Muscle of arm (tissue), 14 donors: ENCODE measurements at places on chromosomes 6 and 20. TPM values are rescaled to one million over a fixed set of nuclear protein-coding genes. Genes with fewer than 3 reads are reported as not detected.

GRCh38 chr6:134954272-134955000 lies 4.5 kb upstream of the ALDH8A1 start:
- no peak for DNase-seq

DNA sequence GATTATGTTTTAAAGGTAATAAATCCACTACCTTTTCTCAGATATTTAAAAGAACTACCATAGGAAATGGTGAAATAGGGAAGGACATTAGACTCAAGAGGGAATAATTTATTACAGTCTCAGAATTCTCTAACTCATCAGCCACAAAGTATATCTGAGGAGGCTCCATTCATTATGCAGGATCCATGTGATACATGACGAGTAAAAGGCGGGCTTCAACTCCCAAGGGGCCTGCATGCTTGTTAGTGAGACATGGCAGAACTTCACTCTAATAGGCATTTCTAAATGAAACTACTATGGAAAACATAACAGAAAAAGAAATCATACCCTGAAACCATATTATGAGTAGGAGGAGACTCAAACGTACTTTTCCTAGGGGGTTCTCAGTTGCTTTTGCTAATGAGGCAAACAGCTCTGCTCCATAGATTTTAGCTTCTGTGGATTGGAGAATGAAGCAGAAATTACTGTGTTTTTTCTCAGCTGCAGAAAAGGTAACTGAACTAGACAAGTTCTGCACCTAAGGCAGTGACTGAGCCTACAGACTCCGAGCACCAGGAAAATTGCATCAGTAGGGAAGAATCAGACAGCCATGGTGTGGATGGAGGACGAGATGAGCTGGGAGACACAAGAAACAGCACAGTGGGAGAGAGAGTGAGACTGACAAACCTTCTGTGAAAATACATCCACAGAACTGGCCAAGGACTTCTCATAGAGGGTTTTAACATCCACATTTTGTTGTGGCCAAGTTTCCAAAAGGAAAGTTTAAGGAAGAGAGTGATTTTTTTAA lies 254.6 kb upstream of the PRDM1 start:
- no peak for DNase-seq

GRCh38 chr6:158552055-158552795 lies 7.7 kb upstream of the TMEM181 start:
- no peak for DNase-seq

DNA sequence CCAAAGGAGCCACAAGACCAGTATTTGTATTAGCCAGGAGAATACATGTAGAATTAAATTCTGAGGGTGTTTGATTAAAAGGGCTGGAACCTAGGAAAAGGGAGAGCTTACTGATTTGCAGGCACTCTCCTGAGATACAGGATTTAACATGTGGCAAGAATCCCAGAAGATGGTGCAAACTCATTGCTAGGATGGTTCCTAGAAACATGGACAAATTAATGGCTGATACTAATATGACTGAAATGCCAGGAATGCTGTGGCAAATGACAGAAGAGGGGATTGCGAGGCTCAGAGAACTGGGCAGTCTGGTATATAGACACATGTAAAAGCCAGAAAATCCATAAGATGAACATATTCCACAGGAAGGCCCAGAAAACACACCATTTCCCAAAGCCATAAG lies 118.1 kb downstream of the RWDD2A start:
- DNase-seq, result no peak

DNA sequence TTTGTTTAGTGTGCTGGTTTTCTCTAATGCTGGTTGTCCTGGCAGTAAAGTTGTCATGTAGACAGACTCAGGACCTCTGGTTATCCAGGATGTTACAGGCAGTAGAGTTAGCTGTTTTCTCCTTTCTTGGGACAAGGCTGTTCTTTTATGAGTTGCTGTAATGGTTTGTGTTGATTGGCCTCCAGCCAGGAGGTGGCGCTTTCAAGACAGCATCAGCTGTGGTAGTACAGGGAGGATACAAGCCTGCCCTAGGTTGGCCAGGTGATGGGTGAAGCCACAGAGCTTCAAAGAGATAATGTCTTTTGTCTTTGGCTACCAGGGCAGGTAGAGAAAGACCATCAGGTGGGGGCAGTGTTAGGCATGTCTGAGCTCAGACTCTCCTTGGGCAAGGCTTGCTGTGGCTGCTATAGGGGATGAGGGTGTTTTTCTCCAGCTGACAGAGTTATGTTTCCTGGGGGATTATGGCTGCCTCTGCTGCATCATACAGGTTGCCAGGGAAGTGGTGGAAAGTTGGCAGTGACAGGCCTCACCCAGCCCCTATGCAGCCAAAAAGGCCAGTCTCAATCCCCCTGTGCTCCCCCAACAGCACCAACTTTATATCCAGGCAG lies 127.2 kb upstream of the TAB2 start:
- no peak for DNase-seq

GRCh38 chr6:135012764-135013163 lies 41.9 kb downstream of the HBS1L start:
- DNase-seq, result no peak

DNA sequence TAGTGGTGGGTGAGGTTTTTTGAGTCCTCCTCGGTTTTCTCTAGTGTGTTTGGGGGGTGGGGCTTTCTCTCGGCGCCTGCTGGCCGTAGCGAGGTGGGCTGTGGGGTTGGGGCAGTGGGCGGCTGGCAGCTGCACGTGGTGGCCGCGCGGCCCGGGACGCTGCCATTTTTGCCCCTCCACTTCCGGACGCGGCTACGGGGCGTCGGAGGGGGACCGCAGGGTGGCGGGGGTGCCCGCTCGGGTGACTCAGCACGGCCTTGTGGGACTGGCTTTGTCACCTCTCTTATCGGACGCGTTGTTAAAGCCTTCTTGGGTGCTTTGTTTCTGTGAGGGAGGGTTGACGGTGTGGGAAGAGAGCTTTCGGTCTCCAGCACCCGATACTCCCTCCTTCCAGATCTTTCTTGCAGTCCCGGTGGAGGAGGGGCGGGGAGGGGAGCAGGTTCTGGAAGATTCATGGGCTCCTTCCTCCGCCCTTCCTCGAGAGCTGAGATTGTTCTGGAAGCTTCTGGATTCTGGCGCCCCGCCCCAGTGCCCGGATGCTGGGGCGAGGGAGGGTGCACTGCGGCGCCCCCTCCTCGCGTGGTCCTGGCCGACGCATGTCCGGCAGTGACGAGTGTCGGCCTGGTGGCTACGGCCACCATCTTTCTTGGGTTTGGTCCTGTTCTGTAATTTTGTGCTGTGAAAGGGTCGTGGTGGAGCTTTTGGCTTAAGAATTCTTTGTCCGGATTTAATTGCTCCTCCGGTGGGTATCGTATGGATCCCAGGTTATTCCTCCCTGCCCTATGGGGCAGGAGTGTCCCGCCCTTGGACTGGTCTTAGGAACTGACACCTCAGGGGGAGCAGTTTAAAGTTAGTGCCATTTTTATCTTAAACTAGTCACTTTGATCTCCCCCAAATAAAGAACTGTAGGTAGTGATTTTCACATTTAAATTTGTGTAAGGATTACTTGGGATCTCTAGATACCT lies 719 bp downstream of the HSP90AB1 start:
- peak; percentile 66 for DNase-seq

- no peak for DNase-seq
Observed at GRCh38 chr6:23561732-23562131, 564.3 kb upstream of the NRSN1 start.

DNA sequence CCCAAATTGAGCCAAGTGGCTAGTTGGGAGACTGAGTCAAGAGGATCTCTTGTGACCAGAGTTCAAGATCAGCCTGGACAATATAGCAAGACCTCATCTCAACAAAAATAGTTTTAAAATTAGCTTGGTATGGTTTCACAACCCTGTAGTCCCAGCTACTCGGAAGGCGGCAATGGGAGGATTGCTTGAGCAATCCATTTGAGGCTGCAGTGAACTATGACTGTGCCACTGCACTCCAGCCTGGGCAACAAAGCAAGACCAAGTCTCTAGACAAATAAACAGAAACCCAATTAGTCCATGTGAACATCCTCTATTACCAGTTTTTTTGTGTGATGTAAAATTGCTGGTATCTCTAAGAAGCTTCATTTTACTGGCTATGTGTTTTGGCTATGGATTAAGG lies 106.2 kb downstream of the TULP4 start:
- no peak for DNase-seq

GRCh38 chr6:10210052-10210451 lies 204.8 kb downstream of the TFAP2A start:
- no peak for DNase-seq

DNA sequence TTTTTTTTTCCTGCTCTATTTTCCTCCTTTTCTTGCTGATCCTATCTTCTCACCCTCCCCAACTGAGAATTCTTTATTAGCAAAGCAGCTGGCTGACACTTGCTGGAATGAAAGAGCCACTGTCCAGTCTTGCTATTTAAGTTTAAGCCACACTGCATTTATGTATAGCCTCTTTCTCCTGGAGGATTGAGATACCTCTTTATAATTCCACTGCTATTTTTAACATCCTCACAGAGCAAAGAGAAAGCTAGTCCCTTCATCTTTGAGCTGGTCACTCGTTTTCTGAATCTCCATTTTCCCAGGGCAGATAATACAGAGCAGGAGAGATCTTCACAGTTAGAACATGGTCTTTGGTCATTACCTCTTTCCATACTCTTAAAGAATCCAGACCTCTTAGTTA lies 36.0 kb upstream of the EEF1A1 start:
- DNase-seq, result no peak

DNA sequence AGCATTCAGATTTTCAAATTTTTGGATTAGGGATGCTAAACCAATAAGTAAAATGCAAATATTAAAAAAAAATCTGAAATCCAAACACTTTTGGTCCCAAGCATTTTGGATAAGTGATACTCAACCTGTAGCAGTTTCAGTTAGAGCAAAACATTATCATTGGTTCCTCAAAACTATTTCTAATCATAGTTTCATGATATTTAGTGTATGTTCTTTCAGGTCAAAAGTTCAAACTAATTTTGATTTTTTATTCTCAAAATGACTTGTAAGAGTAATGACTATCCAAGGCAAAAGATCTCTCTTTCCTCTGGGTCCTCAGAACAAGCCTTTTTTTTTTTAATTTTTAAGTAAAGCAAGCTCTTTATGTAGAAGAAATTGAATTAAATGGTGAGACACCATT lies 64.0 kb upstream of the TFB1M start:
- no peak for DNase-seq

GRCh38 chr6:88077305-88077704 lies 29.7 kb downstream of the SPACA1 start:
- DNase-seq, result no peak

GRCh38 chr6:84764332-84765049 lies at the start of gene TBX18:
Gene TBX18 (minus strand): TSS chr6:84764598. CDS start chr6:84764181, 417 bp downstream.
- peak; percentile 96 for DNase-seq

DNA sequence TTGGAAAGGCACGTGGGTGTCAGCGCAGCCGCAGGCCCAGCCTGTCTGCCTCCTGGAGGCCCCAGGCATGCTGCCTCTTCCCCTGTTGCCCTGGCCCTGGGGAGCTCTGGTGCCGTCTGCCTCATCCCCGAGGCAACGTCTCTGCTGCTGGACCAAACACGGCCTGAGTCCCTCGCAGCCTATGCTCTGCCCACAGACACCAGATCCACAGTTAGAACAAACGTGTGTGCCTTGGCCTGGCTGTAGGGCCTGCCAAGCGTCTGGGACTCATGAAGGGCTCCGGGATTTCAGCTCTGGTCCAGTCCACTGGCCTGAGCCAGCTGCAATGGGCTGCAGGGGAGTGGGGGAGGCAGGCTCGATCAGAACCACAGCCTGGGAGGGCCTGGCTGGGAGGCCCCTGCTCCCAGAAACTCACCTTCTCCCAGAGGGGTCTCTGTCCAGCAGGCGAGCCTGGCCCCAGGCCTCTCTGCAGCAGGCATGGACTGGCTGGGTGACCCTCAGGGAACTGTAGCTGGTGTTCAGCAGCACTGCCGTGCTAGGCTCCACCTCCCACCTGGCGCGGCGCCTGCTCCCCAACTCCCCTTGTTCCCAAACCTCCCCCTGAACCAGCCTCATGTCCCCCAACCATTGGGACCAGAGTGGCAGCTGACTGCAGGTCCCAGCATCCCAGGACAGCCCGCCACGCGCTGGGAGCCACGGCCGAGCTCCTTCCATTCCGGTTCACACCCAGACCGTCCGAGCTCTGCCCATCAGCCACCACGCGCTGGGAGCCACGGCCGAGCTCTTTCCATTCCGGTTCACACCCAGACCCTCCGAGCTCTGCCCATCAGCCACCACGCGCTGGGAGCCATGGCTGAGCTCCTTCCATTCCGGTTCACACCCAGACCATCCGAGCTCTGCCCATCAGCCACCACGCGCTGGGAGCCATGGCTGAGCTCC lies 197.0 kb downstream of the DLL1 start:
- DNase-seq, result no peak

DNA sequence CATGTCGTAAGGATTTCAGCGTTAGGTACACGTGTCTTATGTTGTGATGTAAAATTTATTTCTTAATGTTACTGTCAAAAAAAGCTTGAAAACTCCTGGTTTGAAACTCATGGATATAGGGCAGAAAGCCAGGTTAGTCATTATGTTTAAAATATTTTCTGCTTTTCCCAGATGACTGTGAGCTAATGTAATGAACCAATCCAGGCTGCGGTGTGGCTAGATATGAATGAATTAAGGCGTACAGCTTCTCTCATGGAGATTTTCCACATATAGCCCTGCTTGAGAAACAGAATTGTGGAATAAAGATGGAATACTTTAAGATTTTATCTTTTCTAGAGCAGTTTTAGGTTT lies 80.3 kb upstream of the STMND1 start:
- DNase-seq, result peak; percentile 45

DNA sequence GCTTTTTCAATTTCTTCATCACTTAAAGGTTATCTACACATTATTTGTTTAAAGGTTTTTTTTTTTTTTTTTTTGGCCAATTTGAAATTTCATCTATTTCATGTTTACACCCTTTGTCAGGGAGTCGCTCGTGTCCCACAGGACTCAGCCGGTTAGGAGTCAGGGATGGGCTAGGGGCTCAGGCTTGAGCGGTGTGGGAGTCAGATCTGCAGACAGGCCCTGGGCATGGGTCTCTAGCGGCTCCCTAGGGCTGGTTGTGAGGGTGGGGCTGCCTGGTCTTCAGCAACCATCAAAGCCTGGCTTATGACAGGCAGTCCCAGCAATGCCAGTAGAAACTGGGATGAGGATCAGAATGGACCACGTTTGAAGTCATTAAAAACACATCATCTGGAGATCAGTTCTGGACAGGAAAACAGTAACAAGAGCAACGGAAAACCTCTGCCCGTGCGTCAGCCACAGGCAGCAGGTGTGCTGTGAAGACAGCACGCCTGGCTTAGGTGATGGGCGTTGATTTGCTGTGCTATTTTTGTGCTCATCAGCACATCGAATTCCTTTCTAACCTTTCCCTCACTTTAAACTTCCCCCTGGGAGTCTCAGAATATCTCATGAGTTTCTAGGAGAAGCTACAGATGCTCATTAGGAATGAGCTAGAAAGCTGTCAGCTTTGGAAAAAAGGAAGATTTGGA lies 91.3 kb upstream of the MPC1 start:
- DNase-seq, result no peak

- DNase-seq, result no peak
Observed at GRCh38 chr6:108348655-108349349, 53.9 kb downstream of the AFG1L start.

The KCNQ2 gene
- 5.3 TPM for polyA plus RNA-seq

The MAD2L1BP gene
- 17.1 TPM for polyA plus RNA-seq

The CCNC gene
- 63.9 TPM for polyA plus RNA-seq

The PRKN gene
- polyA plus RNA-seq, result 5.2 TPM

The CAGE1 gene
- 0.12 TPM for polyA plus RNA-seq

The TSBP1 gene
- not detected for polyA plus RNA-seq

The BTNL2 gene
- 0.85 TPM for polyA plus RNA-seq

The MAN1A1 gene
- 45.3 TPM for polyA plus RNA-seq

The SMLR1 gene
- polyA plus RNA-seq, result not detected
